NCI-H187 (cell line): ENCODE measurements at places on chromosomes 3 and 15.

DNA sequence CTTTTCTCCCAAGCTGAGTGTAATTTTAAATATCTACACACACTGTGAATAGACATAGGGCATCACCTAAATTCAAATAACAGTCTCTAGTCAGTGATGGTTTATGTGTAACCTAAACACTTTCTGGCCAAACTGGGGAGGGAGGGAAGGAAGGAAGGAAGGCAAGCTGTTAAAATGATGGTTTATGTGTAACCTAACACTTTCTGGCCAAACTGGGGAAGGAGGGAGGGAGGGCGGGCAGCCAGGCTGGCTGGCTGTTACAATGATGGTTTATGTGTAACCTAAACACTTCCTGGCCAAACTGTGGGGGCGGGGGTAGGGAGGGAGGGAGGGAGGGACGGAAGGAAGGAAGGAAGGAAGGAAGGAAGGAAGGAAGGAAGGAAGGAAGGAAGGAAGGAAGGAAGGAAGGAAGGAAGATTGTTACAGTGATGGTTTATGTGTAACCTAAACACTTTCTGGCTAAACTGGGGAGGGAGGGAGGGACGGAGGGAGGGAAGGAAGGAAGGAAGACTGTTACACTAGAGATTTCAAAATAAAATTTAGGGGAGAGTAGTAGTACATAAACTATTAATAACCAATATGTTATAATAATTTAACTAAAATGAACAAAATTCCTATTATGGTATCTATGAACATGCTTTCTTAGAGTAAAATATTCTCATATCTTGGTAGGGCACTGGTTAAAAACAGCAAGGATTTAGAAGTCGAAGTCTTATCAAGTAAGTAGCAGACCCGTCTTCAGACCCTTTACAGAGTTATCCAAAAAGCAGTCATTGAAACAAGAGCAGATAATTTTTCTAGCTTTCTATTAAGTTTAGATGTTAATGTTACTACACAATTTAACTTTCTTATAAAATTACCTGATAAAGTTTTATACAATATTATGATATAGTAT lies 148.1 kb downstream of the LMLN start:
- no peak for DNase-seq

- DNase-seq: no peak
Observed at GRCh38 chr3:12905316-12906071, 64.1 kb upstream of the RPL32 start.

- no peak for DNase-seq
Observed at GRCh38 chr3:48929358-48930035, 10.9 kb downstream of the ARIH2 start.

- DNase-seq: no peak
Observed at GRCh38 chr3:185930393-185931107, 7.3 kb downstream of the TRA2B start.

DNA sequence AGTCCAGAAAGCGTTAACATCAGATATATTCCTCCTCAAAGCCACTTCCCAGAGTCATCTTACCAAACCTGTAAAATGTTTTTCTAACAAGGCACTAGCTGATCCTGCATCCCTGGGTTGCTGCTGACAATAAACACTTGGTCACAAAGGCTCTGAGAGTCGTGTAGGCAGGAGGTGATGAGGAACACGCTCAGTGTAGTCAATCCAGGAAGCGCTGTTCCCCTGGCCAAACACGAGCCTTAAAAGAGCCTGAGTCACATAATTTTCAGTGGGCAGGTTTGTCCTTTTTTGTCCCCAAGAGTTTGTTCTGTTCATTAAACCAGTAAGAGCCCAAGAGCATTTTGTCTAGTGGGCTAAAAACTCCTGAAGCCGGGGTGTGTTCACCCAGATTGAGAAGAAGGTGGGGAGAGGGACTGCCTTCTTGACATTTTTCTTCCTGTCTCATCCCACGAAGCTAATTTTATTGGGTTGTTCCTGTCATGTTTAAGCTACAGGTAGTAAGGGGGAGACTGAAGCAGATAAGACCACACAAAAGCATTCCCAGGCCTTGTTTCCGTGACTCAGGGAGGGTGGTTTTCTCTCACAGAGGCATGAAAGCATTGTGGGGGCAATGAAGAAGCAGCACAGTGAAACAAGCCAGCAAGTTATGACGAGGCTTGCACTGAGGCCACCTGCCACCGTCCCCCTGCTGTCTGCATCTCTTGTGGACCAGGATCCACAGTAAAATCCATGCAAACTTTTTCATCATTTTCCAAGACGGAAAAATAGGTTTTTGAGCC lies 73.7 kb downstream of the FOXB1 start:
- DNase-seq: no peak

GRCh38 chr3:113249601-113250000 lies 38.2 kb downstream of the BOC start:
- DNase-seq: no peak

DNA sequence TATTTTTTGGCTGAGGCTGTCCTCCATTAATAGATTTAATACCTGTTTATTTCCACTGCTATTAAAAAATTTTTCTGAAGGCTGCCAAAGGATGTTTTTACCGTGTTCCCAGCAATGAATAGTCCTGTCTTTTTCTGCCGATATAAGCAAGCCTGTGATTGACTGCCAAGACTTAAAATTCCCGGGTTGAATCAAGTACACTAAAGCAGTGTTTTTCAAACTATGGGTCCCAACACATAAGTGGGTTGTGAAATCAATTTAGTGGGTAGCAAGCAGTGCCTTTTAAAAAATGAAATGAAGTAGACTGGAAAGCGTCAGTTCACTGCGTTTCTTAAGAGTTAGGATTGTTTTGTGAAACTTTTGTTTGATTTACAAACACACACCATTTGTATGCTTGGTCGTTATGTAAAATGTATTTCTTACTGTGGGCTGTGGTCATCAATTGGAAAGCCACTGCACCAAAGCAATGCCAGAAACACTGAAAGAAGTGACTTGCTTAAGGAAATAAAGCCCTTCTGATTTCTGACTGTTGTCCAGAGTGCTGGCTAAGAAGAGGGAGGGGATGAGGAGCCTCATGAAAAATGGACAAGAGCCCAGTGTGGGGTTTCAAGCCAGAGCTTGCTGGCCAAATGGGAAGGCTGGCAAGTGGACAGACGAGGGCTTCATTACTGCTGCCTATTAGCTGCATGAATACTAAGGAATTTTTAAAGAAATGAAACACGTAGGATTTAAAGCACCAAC lies 206.0 kb downstream of the THRB start:
- no peak for DNase-seq

GRCh38 chr3:101926594-101927105 lies 77.3 kb downstream of the NFKBIZ start:
- no peak for DNase-seq

DNA sequence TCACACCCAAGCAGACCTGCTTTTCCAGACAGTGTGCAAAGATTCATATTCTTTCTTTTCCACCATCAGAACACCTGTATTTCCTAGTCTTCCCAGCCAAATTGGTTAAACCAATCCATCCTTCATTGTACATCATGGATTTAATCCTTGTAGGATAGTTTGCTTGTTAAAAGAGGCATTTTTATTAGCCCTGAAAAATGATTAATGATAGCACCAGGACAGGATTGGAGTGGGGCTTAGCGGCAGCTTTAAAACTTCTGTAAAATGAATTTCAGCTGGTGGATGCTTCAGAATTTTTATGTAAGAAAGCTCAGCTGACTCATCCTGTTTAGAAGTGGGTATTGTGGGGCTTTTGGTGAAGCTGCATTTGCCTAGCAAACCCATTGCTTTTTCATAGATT lies 36.1 kb upstream of the ARHGEF26 start:
- DNase-seq: no peak

DNA sequence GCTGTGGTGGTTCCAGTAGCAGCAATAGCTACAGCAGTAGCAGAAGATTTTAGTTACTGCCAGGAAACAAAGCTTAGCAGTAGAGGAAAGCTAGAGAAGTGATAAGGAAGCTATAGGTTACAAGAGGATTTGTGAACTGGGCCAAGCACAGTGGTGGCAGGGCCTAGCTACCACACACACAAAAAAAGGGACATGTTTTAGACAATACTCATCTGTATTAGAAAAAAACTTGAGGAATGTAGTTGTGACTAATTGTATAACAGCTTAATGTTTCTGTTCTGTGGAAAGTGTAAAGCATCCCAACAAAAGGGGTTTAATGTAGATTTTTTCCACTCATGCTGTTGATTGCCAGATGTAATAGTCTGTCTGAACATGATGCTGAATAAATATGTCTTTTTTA lies 29.9 kb upstream of the PFN2 start:
- no peak for DNase-seq

DNA sequence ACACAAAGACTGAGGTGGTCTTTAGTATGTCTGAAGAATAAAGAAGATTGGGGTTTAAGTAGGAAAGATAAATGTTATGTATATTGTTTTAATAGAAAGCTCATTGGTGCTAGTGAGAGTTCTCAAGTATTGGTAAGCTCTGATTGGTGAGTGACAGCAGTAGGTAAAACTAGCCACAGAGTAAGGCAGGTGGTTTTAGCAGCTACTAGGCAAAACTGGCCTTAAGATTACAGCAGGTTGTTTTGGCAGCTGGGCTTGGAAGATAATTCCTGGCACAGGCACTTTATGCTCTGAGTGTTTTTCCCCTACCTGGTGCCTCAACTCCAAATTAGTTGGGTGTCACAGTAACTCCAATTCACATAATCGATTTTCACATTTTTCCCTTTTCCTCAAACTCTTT lies 66.3 kb downstream of the STAG1 start:
- DNase-seq: no peak

DNA sequence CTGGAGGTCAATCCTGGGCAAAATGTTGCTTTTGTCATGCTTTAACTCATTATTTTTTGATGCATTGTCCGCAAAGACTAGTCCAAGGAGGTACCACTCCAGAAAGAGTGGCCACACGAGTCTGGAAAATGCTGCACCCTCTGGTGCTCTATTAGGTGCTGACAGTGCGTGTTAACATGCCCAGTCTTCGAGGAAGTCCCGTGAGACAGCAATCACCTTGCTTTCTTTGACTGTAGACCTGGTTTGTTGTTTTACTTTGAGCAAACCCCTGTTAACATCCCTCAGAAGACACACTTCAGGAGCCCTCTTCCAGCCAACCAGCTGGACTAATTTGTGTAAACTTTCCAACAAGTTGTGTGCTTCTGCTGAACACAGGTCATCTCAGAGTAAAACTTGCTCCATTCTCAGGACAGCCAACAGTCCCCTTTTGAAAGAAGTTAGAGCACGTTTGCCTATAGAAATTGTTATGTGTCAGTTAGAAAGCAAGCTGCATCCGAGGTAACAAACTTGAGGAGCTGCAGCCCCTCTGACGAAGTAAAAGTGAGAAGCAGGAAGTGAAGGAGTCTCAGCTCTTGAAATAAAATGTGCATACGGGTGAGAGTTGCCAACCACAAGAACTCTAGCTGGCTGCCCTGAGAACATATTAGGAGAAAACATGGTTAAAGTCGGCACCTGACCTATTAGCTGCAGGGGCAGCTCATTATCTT lies 205.0 kb downstream of the LPP start:
- no peak for DNase-seq

DNA sequence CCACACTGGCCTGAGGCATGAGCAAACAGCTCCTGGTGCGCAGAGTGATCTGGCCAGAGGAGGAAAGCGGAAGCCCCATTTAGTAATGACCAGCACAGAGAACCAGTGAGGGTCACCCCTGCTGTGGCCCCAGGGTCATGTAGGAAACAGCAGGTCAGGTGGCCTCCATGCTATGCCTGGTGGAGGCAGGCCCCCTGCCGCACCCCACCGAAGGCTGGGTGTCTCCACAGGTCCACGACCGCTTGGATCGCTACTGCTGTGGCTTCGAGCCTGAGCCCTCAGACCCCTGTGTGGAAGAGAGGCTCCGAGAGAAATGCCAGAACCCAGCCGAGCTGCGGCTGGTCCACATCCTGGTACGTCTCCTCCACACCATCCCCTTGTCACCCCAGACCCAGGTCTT lies 52.6 kb downstream of the POMGNT2 start:
- DNase-seq: no peak

DNA sequence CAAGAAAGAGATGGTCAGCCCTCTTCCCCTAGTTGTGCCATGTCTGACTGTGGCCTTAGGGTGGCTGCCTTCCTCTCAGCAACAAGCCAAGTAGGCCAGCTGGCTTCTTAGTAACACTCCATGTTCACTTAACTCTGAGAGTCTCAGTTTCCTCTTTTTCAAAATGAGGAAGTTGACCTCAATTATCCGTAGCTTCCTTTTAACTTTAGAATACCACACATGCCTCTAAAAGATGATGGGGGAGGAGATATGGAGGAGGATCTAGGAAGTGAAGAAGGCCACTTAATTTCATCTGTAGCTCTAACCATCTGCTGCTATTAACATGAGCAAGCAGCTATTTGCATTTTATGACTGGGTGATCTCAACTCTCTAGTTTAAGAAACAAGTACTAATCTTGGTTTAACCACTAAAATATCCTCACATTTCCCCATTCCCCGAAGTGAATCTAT lies 32.9 kb downstream of the CD200R1L start:
- no peak for DNase-seq

DNA sequence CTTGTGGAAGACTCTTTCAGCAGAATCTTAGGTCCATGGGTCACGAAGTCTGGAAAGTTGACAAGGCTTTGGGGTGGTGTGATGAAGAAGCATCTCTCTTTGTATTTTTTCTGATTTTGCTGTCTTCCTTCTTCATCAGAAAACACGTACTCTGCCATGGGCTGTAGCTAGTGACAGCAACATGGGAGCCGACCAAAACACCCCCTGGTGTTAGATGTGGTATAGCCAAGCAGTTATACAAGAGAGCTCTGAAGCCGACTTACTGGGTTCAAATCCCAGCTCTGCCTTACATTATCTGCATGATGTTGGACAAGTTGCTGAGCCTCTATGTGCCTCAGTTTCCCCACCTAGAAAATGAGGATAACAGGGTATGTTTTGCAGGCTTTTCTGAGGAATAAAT lies 32.9 kb upstream of the LYZL4 start:
- no peak for DNase-seq

GRCh38 chr3:58659051-58659675 lies 7.4 kb downstream of the FAM3D start:
- no peak for DNase-seq

DNA sequence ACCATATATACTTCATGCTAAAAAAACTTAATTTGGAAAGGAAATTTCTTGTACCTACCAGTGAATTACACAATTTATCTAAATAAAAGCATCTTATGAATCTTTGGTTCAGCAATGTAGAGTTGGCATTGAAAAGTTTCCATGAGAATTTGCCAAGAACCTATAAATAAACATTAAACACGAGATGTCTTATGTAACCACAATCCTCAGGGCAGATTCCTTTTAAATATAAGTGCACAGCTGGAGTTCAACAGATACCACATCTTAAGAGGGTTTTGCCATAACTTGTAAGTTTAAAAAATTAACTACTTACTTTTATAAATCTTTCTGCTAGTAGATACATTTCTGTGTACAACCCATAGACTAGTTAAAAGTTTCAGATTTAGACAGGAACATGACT lies 499.3 kb upstream of the ARRDC4 start:
- no peak for DNase-seq

DNA sequence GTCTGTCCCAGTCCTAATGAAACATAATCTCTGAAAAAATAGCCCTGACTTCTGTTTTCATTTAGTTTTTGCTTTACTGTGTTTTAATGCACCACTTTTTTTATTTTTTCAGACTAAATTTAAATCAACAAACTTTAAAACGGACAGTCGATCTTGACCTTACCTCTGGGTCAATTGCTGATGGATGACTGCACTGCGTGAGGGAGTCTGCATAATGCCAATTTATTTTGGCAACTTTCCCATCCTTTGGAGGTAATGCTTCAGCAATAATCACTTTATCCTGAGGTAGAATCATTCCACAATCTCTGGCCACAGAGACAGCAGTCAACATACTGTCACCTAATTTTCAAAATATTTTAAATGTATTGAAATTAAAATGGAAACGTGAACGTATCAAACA lies 32.5 kb upstream of the GP5 start:
- no peak for DNase-seq

- no peak for DNase-seq
Observed at GRCh38 chr3:11390411-11391131, 118.4 kb downstream of the ATG7 start.
